Pons (tissue), 1 donor: ENCODE measurements at places on chromosomes 12 and 14.

- DNase-seq = peak; percentile 30
Measured at GRCh38 chr14:44914849-44915248, 46.9 kb downstream of the KLHL28 start.

GRCh38 chr14:91417983-91418386, 365 bp upstream of the CCDC88C start:
- no peak for DNase-seq

- no peak for DNase-seq
Measured at GRCh38 chr14:23172096-23172495, 11.4 kb downstream of the SLC7A8 start.

DNA sequence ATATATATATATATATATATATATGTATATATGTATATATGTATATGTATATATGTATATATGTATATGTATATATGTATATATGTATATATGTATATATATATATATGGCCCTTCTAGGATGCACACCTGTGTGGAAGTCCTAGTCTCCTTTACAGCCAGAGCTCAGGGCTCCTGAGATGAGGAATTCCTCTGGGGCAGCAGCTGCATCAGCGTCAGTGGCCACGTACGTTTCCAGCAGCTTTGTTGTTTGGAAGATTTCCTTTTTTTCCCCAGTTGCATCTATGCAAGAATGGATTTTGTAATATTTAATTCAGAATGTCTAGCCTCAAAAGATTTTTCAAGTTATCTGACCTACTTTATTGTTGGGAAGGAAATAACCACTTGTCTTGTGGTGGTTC, 68.6 kb downstream of the TNFAIP2 start:
- DNase-seq = no peak

GRCh38 chr14:69611172-69612013, at the start of gene SUSD6:
SUSD6 (plus strand) TSS chr14:69611596; CDS start chr14:69658593, 46,997 bp downstream.
- peak; percentile 88 for DNase-seq

DNA sequence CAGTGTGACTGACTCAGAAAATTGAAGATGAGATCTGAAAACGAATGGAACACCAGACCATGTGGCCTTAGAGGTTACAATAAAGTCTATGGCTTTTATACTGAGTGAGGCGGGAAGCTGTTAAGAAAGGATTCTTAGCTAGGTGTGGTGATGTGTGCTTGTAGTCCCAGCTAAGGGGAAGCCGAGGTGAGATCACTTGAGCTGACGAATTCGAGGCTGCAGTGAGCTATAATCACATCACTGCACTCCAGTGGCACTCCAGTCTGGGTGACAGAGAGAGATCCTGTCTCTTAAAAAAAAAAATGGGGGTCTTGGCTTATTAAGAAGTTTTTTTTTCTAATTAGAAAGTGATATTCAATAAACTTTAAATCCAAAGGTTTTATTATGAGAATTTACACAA, 678.6 kb downstream of the TMTC2 start:
- DNase-seq = no peak

GRCh38 chr12:25352083-25352918, 101.6 kb upstream of the KRAS start:
- DNase-seq = no peak

- no peak for DNase-seq
Measured at GRCh38 chr12:89390802-89391673, 38.7 kb upstream of the DUSP6 start.

- no peak for DNase-seq
Measured at GRCh38 chr14:52266179-52266578, 1.3 kb upstream of the PTGDR start.

DNA sequence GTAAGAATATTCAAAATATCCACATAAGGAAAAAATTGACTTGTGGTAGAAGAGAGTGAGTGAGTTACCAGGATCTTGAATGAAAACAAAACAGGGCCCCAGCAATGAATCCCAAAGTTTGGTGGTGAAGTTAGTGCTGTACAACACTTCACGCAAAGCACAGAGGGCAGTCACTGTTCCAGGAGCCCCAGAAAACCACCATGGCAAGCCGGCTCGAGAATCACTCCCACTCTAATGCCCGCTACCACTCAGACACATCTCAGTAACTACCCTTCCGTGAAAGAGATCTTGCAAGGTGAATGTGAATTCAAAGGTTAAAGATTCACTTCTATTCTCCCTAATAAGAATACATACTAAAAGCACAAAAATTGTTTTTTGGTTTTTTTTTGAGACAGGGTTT, 30.1 kb downstream of the CLIP1 start:
- DNase-seq = no peak

DNA sequence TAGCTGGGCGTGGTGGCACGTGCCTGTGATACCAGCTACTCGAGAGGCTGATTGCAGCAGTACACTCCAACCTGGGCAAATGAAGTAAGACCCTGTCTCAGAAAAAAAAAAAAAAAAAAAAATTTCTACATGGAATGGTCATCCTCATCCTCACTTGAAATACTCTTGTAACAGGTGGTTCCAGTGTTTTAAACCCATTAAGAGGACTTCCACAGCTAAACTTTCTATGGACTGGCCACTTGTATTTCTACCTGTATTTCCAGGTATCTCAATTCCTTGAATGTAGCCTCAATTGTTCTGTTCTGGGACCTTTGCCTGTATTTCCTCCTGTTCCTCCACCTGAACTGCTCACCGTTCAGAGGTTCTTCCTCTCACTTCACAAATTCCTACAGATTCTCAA, 11.8 kb upstream of the PHLDA1 start:
- DNase-seq = no peak

- DNase-seq = no peak
Measured at GRCh38 chr14:100382106-100382455, 58.9 kb downstream of the SLC25A47 start.

DNA sequence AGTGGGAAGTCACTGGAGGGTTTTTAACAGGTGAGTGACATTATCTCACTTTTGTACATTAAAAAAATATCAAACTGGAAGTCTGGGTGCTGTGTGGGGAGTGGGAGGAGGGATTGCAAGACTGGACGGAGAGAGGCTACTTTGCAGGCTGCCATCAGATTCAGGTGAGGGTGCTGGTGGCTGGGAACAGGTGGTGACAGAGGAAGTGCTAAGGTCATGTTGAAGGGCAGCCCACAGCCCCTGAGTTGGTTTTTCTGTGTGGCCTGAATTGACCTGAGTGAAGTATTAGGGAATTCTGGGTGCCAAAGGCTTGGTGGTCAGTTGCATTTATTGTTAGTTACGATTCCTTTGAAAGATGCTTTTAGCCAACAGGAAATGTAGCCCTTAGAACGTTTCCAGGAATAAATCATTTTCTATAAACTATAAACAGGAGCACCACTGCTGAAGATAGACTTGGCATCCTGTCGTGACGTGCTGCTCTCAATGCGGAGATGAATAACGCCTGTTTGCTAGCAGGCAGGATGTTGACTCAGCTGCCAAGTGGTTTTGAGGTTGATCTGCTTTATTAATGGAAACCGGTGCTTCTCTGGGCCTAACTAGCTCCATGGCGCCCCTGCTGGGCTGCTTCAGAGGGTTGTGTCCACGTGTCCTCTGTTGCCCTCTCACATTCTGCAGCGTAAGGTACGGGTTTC, 707.5 kb upstream of the TMEM132C start:
- peak; percentile 9 for DNase-seq

DNA sequence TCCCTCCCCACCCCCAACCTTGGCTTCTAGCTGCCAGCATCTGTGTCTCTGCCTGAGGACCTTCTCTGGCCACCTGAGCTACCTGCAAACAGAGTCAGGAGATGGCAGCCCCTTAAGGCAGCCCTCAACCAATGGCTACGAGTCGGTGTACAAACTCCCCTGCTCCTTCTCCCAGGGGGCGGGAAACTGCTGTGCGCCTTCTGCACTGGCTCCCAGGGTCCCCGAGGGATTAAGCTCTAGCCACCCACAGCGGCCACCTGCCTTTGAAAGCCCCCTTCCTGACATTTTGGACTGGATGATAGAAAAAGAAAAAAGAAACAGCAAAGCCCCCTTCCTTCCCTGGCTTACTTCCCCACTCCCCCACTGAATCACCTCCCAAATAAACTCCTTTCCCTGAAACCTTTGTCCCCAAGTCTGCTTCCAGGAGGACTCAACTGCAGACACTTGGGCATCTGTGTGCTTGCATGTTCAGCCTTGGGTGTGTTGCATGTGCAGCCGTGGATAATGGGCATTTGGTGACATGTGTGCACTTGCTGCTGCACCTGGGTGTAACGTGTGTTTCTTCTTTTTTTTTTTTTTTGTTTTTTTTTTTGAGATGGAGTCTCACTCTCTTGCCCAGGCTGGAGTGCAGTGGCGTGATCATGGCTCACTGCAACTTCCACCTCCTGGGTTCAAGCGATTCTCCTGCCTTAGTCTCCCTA, 6.0 kb downstream of the SDS start:
- DNase-seq = no peak

GRCh38 chr12:27212861-27213260, 31.2 kb upstream of the STK38L start:
- DNase-seq = no peak

DNA sequence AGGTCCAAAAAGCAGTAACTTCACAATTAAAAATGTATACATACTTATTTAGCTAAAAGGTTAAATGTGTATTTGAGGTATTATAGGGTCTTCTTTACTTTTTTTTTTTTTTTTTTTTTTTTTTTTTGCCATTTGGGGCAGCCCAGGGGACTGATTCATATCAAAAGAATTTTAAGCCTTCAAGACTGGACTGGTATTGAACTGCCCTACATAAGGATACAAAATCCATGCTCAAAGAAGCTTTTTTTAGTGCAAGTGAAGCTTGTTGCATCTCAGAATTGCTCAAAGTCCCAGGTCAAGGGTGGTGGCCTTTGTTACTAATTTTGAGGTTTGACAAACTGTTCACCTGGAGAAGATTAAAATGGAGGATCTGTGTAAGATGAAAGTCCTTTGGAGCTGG, 124.0 kb downstream of the APAF1 start:
- DNase-seq = no peak

GRCh38 chr14:68729556-68729955, 63.3 kb downstream of the ZFP36L1 start:
- DNase-seq = no peak

- DNase-seq = no peak
Measured at GRCh38 chr14:91367173-91368171, 50.1 kb downstream of the CCDC88C start.

- no peak for DNase-seq
Measured at GRCh38 chr12:125381373-125381772, 316.1 kb downstream of the AACS start.

GRCh38 chr14:48937541-48938195, 648.5 kb downstream of the RPS29 start:
- DNase-seq = no peak

- no peak for DNase-seq
Measured at GRCh38 chr12:92156139-92156538, 10.5 kb upstream of the BTG1 start.

- DNase-seq = no peak
Measured at GRCh38 chr12:72476301-72476700, 204.1 kb downstream of the TRHDE start.

GRCh38 chr14:88201851-88202250, 121.2 kb downstream of the KCNK10 start:
- no peak for DNase-seq

DNA sequence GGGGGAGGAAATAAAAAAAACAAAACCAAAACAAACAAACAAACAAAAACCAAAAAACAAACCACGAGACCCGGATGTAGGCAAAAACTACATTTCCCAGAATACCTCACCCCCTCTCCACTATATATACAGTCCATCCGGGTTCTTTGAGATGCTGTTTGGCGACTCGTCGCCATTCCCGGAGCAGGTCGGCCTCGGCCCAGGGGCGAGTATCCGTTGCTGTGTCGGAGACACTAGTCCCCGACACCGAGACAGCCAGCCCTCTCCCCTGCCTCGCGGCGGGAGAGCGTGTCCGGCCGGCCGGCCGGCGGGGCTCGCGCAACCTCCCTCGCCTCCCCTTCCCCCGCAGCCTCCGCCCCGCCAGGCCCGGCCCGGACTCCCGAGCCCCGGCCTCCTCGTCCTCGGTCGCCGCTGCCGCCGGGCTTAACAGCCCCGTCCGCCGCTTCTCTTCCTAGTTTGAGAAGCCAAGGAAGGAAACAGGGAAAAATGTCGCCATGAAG, at the start of gene RNF10:
Gene RNF10 (plus strand): TSS at position 154 of the 500 bp plus-strand sequence. CDS start 456 bp downstream, outside the sequence.
- DNase-seq = peak; percentile 88

DNA sequence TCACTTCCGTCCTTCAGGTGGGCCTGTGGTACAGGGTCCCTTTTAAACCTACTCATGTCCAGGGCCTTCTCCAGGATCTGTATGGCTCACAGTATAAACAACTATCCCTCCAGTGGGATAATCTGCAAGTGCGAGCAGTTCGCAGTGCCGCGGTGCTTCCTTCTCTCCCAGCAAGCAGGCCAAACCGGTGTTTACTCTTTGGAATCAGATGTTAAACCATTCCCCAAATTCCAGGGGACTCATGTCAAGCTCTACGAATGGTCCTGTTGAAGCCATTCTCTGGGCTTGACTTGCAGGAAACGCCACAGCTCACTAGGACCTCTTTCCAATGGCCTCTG, 59.6 kb downstream of the OR11H12 start:
- no peak for DNase-seq

DNA sequence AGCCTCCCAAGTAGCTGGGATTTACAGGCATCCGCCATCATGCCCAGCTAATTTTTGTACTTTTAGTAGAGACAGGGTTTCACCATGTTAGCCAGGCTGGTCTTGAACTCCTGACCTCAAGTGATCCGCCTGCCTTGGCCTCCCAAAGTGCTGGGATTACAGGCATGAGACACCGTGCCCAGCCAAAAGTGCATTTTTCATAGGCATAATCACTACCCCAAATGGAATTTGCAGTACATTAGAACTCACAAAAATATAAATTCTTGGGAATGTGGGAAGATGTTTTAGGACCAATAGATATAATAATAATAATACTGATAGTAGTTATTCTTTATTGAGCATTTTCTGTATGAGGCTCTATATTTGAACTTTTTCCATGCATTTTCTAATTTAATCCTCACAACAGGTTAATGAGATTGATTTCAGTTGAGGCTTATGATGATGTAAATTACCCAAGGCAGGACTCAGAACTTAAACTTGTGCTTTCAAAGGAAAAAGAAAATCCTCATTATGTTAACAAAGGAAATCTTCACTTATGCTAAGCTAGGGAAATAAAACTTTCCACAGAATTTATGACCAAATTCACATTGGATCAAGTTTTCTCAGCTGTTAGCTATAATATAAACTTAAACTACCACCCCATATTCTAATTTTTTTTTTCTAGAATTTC, 121.6 kb downstream of the SRGAP1 start:
- no peak for DNase-seq

DNA sequence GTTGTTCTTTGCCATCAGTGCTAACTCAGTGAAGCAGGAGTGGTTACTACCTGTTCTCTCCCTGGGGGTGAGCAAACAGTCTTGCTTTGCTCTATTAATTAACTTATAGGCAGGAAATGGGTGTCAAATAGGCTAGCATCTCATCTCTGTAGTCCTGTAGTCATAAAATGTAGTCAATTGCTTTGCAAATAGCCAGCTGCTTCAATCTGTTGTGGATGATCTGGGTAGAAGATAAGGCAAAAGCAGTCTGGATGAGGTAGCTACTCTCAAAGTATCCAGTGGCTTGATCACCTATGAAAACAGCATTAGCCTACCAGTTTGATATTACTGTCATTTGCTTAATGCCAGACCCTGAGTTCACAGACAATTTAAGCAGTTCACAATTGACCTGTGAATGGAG, 369.0 kb upstream of the TMTC1 start:
- DNase-seq = no peak

GRCh38 chr14:102264355-102264754, 40.6 kb downstream of the MOK start:
- no peak for DNase-seq
